NCI-H187 (cell line): ENCODE measurements at places on chromosomes 4 and X.

DNA sequence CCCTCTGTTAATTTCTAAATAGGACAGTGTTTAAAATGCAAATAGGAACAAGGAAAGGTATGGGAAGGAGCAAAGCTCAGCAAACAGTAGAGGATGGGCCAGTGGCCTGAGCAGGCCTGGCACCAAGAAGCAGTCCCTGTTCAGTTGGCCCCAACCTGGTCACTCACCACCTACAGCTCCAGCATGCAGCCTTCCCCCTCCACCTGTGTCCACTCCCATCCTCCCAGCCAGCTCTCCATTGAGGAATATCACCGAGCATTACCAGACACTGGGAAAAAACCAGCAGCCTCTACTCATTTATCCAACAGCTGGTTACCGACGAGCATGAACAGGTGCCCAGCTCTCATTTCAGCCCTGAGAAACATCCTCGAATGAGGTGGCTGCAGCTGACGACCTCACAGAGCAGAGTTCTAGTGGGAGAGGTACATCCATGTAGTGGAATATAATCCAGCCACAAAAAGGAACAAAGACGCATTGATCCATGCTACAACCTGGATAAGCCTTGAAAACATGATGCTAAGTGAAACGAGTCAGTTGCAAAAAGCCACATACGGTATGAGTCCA is 25.6 kb downstream of the CD99L2 start:
- no peak for DNase-seq

- no peak for DNase-seq
Observed at GRCh38 chr4:159052315-159052714, 50.6 kb upstream of the RAPGEF2 start.

- no peak for DNase-seq
Observed at GRCh38 chrX:111823703-111824102, 52.3 kb upstream of the TRPC5OS start.

DNA sequence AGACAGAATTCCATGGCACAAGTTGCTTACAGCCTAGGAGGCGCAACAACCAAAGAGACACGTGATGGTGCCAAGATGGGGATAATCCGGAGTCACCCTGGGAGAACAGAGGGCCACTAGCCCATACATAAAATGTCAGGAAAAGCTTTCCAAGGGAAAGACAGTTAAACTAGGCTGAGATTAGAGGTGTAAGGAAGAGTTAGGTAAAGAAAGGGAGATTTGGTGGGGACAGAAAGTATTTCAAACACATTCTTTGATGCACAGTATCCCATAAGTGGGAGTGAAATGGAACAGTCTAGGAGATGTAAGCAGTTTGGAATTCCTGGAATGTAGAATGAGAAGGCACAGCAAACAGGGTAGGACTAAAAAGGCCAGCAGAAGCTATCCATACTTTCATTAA is 860.9 kb upstream of the LCORL start:
- DNase-seq, result no peak

GRCh38 chr4:82578935-82579334 is 17.1 kb upstream of the TMEM150C start:
- DNase-seq, result no peak

DNA sequence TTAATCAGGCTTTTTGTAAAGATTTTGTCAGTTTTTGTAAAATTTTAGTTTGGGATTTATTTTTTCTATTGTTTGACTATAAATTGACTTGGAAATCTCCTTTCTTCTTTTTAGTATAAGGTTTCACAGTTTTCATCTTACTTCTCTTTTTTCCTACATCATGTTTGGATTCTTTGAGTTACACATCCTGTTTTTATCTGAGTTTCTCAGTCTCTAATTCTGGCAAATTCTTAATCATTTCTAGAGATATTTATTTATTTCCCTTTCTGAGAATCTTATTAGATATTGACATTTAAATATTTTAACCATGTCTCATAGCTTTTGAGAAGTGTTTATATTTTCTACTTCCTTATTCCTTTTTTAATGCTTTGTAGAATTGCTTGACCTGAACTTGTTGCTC is 20.7 kb downstream of the USP53 start:
- no peak for DNase-seq
